ENCODE measurements at places on chromosomes 1 and 21.

DNA sequence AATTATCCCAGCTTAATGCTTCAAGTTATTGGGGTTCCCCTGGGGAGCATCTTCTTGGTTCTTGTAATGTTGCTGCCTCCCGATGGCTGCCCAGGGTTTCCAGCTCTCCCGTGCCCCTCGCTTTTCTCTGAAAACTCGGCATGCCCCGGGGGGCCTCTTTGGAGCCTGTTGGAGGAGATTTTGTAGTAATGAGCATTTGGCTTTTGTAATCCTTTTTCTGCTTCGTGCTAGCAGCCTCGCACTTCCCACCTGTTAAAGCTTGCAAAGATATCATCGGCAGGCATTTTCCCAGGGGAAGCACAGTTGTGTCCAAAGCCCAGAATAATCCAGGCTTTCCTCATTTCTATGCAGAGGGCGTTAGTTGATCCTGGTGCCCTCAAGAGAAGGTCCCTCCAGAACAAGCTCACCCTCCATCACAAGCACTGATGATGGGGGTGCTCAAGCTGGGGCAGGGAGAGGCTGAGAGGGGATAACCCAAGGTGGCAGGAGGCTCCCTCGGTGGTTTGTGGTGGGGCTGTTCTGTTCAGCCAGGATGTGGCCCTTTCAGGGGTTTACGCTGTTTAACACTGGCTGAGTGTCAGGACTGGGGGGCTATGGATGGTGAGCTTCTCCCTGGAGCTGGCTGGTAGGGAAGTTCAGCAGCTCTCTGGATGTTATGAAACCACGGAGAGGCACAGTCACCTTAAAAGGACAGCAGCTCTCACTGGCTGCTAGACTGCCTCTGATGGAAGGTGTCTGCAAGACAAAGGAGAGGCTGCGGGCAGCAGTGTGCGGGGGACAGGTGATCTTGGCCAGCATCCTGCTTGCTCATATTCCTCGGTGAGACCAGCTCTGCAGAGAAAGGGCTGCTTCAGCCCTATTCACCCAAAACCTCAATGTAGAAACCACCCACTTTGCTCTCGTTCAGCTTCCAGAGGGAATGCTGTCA is 477.1 kb upstream of the VAMP3 start:
- H3K27me3 ChIP-seq, result peaks cover 4% of the 10 kb centered on the region

GRCh38 chr1:212915245-212916091 is 34.9 kb upstream of the VASH2 start:
- no peaks in the 10 kb centered on the region for H3K4me1 ChIP-seq
- H3K27me3 ChIP-seq, result no peaks in the 10 kb centered on the region
- no peak overlapping the region for H3K27ac ChIP-seq
- H3K4me3 ChIP-seq, result no peak overlapping the region

- H3K27me3 ChIP-seq, result no peaks in the 10 kb centered on the region
- peak overlapping the region; percentile 54 for H3K27ac ChIP-seq
- H3K4me3 ChIP-seq, result no peak overlapping the region
- no peak for DNase-seq
- no peaks in the 10 kb centered on the region for H3K4me1 ChIP-seq
- H3K36me3 ChIP-seq, result no peaks in the 10 kb centered on the region
Measured at GRCh38 chr1:63675420-63675931, 82.3 kb downstream of the PGM1 start.

DNA sequence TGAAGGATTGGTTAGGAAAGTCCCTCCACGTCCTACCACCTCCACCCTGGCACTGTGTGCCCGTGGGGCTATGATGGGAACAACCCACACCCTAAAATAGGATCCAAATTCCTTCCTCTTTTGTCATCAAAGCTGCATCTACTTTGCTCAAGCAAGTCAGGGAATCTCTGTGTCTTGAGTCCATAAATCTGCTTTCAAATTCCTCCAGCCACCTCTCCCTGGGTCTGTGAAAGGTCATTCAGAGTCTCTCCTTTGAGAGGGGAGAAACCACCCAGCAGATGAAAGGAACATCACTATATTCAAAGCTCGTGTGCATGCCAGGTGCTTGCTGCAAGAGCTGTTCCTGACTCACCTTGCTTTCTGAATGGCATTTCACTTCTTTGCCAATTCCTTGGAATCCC is 243.6 kb downstream of the TM2D1 start:
- no peak overlapping the region for H3K4me3 ChIP-seq
- no peak overlapping the region for H3K27ac ChIP-seq
- no peaks in the 10 kb centered on the region for H3K4me1 ChIP-seq
- H3K36me3 ChIP-seq, result no peaks in the 10 kb centered on the region
- H3K27me3 ChIP-seq, result no peaks in the 10 kb centered on the region

- H3K27me3 ChIP-seq, result no peaks in the 10 kb centered on the region
- H3K27ac ChIP-seq, result no peak overlapping the region
- DNase-seq, result no peak
- no peaks in the 10 kb centered on the region for H3K36me3 ChIP-seq
Measured at GRCh38 chr1:211704543-211704942, 29.1 kb upstream of the NEK2 start.

DNA sequence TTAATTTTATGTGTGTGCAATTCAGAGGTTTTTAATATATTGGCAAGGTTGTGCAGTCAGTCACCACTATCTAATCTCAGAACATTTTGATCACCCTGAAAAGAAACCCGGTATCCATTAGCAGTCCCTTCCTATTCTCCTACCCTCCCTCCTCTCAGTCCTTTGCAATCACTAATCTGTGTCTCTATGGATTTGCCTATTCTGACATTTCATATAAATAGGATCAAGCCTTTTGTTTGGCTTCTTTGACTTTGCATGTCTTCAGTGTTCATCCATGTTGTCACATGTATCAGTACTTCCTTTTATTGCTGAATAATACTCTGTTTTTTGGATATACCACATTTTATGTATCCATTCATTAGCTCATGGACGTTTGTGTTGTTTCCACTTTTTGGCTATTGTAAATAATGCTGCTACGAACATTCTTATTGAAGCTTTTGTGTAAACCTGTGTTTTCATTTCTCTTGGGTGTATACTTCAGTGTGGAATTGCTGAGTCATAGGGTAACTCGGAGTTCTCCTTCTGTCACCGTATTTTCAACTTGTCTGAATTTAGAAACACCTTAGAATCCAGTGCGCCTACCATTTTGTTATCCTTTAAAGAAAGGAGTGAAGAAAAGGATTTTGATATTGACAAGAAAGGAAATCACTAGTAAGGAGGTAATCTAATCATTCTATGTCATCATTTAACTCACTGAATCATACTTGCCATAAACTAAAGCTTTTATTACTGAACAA is 3.4 kb downstream of the CEP85 start:
- H3K27ac ChIP-seq, result no peak overlapping the region
- H3K36me3 ChIP-seq, result no peaks in the 10 kb centered on the region
- H3K4me3 ChIP-seq, result no peak overlapping the region
- no peaks in the 10 kb centered on the region for H3K27me3 ChIP-seq
- no peak for DNase-seq

GRCh38 chr21:38142224-38142623 is 114.6 kb upstream of the KCNJ15 start:
- no peak overlapping the region for H3K27ac ChIP-seq
- no peak for DNase-seq
- H3K27me3 ChIP-seq, result no peaks in the 10 kb centered on the region
- no peak overlapping the region for H3K4me3 ChIP-seq
- H3K36me3 ChIP-seq, result no peaks in the 10 kb centered on the region

Measured in breast epithelium (tissue), 4 donors.